ENCODE measurements at places on chromosomes 11 and 22.

DNA sequence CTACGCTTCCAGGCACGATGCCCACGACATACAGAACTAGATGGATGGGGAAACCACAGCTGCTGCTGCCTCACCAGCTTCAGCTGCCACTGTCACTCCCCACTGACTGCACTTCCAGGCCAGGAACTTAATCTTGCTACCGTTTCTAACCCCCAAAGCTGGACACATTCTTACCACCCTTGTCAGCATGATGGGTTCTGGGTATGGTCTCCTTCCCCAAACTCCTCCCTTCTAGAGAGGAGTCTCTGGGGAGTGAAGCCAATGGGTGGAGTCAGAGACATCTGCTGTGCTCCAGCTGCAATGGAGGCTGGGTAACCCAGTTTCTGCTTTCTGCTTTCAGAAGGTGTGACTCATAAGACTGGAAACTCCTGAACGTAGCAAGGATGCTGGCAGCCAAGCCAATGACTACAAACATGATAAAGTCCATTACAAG lies 87.0 kb upstream of the THY1 start:
- no peaks in the 10 kb centered on the region for H3K4me1 ChIP-seq
- H3K36me3 ChIP-seq = no peaks in the 10 kb centered on the region

GRCh38 chr22:19892257-19892879 lies 37.7 kb upstream of the GNB1L start:
- peak overlapping the region; percentile 41 for H3K4me3 ChIP-seq
- H3K27ac ChIP-seq = peak overlapping the region; percentile 100
- DNase-seq = peak; percentile 85
- H3K36me3 ChIP-seq = peaks cover 4% of the 10 kb centered on the region

- DNase-seq = no peak
- no peaks in the 10 kb centered on the region for H3K4me1 ChIP-seq
- no peak overlapping the region for H3K27ac ChIP-seq
Measured at GRCh38 chr11:79025622-79026021, 415.2 kb downstream of the TENM4 start.

GRCh38 chr11:23502389-23502788 lies 642.1 kb upstream of the CCDC179 start:
- no peaks in the 10 kb centered on the region for H3K27me3 ChIP-seq
- H3K4me1 ChIP-seq = no peaks in the 10 kb centered on the region
- DNase-seq = no peak
- no peaks in the 10 kb centered on the region for H3K36me3 ChIP-seq

DNA sequence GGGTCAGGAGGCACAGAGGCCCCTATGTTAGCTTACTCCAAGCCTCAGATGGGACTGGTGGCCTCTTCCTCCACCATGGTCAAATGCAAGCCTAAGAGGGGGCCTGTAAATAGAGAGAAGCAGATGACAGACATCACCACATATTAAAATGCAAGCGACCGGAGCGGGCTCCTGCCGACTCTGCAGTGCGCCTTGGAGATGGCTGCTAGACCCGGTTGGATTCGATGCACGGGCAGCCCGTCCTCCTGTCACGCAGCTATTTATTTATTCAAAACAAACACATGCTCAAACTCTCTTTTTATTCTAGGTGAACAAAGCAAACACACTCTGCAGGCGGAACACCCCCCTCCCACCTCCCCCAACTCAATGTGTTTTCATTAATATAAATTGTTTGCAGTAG lies 208.0 kb downstream of the DSCAML1 start:
- H3K4me1 ChIP-seq = no peaks in the 10 kb centered on the region
- no peaks in the 10 kb centered on the region for H3K36me3 ChIP-seq
- H3K4me3 ChIP-seq = no peak overlapping the region
- DNase-seq = no peak

DNA sequence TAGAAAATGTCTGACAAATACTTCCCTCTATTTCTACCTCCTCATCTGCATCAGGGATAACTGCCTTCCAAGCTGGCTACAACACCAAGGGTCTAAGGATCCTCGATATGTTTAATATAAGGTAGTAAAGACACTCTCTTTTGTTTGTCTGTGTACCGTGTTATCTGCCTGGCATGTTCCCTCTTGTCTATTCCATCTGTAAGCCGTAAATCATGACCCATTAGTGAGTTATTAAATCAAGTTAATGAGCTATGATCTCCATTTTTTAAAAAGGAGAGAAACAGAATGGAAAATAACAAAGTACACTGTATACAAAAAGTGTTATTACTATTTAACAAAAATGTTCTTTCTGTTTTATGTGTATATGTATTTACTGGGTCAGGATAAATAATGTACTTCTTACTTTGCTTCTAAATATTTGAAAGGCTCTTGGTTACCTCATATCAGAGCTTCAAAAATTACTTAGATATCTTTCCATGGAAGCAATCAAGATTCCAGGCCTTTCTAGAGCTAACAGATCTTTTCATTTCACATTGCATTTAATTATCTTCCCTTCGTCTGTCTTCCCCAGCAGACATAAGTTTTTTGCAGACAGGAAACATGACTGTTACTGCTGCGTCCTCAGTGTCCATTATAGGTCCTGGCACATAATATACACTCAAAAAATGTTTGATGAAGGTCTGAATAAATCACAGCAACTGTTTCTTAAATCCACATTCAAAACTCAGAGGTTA lies 342.6 kb upstream of the CCDC90B start:
- no peak overlapping the region for H3K4me3 ChIP-seq
- H3K36me3 ChIP-seq = no peaks in the 10 kb centered on the region
- H3K4me1 ChIP-seq = no peaks in the 10 kb centered on the region

DNA sequence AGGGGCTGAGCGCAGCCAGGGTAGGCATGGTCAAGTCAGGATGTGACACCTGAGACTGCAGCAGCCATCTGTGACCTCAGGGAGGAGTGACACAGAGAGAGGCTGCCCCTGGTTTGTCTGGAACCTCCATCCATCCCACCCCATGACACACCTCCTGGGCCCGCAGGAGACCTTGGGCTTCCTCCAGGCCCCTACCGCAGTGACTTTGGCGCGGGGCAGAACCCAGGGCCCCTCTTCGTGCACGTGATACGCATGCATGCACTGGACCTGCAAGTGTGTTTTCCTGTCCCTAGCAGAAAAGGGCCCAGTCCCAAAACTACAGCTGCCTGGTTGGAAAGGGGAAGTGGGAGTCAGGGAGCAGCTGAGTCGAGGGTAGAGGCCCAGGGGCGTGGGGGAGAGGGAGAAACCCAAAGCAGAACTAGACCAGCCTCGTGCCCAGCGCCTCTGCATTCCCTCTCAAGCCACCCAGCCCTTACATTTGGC lies 7.9 kb upstream of the CYTH4 start:
- H3K27ac ChIP-seq = no peak overlapping the region
- no peak overlapping the region for H3K4me3 ChIP-seq
- peaks cover 14% of the 10 kb centered on the region for H3K27me3 ChIP-seq
- no peaks in the 10 kb centered on the region for H3K36me3 ChIP-seq

DNA sequence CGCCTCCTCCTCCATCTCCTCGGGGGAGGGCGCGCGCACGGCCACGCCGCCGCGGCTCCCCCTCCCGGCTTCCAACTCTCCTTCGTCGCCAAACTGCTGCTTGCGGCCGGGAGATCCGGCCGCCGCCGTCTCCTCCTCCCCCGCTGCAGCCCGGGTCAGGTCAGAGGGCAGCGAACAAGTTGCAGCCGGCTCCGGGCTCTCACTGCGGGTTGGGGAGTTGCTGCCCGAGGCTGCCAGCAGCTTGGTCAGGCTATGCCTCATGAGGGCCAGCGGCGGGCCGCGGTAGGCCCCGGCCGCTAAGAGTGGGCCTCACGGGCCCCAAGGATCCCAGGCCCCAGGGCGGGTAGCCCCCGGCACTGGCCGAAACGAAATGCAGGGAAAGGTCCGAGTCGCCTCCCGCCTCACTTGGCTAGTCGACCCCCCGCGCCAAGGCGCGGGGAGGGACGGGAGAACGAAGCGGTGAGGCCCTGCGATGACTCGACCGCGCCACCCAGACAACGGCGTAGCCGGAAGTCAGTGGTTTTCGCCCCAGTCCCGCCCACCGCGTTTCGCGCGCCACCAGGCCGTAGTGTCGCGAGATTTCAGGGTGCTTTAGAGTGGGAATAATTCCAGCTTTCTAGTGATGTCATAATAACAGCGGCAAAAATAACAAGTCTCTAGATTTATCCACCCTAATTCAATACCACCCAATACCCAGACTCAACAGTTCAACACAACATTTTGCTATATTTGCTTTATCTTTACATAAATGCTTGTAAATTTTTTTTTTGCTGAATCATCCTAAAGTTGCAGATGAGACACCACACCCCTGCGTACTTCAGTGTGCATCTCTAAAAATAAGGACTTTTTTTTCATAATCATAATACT lies at the start of gene CREBZF:
Gene CREBZF, minus strand, starts transcription at position 515 of the 867 bp plus-strand sequence. Its CDS starts 254 bp downstream, at position 261.
- peak; percentile 94 for DNase-seq
- H3K36me3 ChIP-seq = peaks cover 40% of the 10 kb centered on the region
- H3K27ac ChIP-seq = peak within 1 kb of the TSS; percentile 99
- peak within 1 kb of the TSS; percentile 75 for H3K4me3 ChIP-seq
- H3K4me1 ChIP-seq = peaks cover 43% of the 10 kb centered on the region
- H3K27me3 ChIP-seq = no peaks in the 10 kb centered on the region

- DNase-seq = no peak
- no peaks in the 10 kb centered on the region for H3K4me1 ChIP-seq
- H3K36me3 ChIP-seq = no peaks in the 10 kb centered on the region
- H3K27me3 ChIP-seq = peaks cover 7% of the 10 kb centered on the region
- no peak overlapping the region for H3K4me3 ChIP-seq
Measured at GRCh38 chr22:38881997-38882879, 10.2 kb upstream of the CBX6 start.

DNA sequence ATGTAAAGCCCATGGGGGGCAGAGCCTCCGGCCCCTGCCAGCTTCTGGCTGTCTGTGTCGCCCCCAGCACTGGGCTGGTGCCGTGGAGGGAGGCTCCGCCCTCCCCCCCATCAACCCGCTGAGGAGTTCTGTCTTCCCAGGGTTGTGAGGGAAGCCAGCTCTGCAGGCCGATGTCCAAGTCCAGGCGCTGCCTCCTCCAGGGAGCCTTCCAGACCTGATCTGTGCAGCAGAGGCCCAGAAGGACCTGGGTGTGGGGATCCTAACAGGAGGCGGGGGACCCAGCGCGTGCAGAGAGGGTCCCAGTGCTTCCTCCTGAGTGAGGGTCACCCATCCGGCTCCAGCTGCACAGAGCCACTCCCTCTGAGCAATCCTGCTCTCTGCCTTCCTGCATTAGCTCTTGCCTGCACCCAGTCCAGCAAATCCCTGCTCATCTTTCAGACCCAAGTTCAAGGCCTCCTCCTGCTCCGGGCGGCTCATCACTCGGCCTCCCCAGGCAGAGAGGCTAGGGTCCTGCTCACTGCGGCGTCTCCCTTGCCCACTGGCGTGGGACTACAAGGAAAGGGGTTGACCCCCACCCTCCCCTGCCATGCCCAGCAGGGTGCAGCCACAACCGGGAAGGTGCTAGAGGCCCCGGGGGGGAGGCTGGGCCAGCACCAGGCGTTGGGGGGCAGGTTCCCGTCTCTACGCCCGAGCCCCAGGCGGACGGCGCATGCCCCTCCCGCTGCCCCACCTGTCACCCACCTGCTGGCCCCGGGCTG lies 16.4 kb downstream of the PRR33 start:
- H3K4me3 ChIP-seq = no peak overlapping the region
- no peaks in the 10 kb centered on the region for H3K36me3 ChIP-seq
- DNase-seq = no peak
- no peaks in the 10 kb centered on the region for H3K4me1 ChIP-seq
- no peak overlapping the region for H3K27ac ChIP-seq

DNA sequence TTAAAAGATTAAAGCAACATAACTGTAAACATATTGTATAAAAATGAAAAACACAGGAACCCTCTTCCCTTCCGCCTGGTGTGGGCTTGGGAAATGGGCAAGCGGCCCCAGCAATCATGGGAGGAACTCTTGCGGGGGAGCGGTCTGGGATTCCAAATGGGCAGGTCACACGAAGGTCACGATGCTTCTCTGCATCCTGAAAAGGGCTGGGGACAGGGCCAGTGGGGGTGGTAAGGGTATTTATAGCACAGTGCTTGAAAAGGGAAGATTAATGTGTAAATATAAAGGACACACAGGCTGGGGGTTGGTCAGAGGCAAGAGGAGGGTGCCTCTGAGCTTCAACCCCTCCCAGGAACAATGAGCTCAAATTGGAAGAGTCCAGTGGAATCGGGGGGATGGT lies 46.9 kb upstream of the OR4B1 start:
- DNase-seq = no peak
- H3K4me1 ChIP-seq = peaks cover 17% of the 10 kb centered on the region
- no peaks in the 10 kb centered on the region for H3K27me3 ChIP-seq
- no peak overlapping the region for H3K4me3 ChIP-seq
- H3K27ac ChIP-seq = no peak overlapping the region
- no peaks in the 10 kb centered on the region for H3K36me3 ChIP-seq

- H3K4me1 ChIP-seq = no peaks in the 10 kb centered on the region
- H3K4me3 ChIP-seq = no peak overlapping the region
- DNase-seq = no peak
Measured at GRCh38 chr11:14179116-14179820, 179.7 kb downstream of the RRAS2 start.

- no peak for DNase-seq
- no peaks in the 10 kb centered on the region for H3K27me3 ChIP-seq
- no peak overlapping the region for H3K4me3 ChIP-seq
- no peaks in the 10 kb centered on the region for H3K4me1 ChIP-seq
- H3K36me3 ChIP-seq = no peaks in the 10 kb centered on the region
Measured at GRCh38 chr22:48356731-48357130, 1470.9 kb downstream of the BRD1 start.

- H3K27ac ChIP-seq = no peak overlapping the region
- no peaks in the 10 kb centered on the region for H3K27me3 ChIP-seq
- no peak for DNase-seq
- no peaks in the 10 kb centered on the region for H3K4me1 ChIP-seq
- peaks cover 9% of the 10 kb centered on the region for H3K36me3 ChIP-seq
Measured at GRCh38 chr11:107301878-107302277, 155.7 kb downstream of the CWF19L2 start.

- H3K27me3 ChIP-seq = no peaks in the 10 kb centered on the region
- no peak overlapping the region for H3K27ac ChIP-seq
- no peak for DNase-seq
- H3K36me3 ChIP-seq = peaks cover 38% of the 10 kb centered on the region
- no peak overlapping the region for H3K4me3 ChIP-seq
- H3K4me1 ChIP-seq = no peaks in the 10 kb centered on the region
Measured at GRCh38 chr11:20452585-20452984, 65.1 kb downstream of the PRMT3 start.

DNA sequence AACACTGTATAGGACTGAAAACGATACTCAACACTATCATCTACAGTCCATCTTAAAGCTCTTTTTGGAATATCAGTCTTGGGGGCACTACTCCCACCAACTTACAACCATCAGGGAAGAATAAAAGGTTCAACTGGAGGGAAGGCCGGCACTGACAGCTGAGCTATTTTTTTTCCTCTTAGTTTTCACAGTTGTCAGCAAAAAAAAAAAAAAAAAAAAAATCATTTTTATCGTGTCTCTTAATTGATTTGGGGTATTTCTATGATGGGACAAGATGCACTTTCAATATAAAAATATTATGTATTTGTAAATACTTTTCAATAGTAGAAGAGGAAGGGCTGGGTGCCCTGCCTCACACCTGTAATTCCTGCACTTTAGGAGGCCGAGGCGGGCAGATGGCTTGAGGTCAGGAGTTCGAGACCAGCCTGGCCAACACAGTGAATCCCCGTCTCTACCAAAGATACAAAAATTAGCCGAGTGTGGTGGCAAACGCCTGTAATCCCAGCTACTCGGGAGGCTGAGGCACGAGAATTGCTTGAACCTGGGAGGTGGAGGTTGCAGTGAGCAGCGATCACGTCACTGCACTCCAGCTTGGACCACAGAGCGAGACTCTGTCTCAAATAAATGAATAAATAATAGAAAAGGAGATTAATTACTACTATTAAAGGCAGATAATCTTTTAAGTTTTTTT lies 1.5 kb downstream of the KIF18A start:
- H3K4me1 ChIP-seq = peaks cover 54% of the 10 kb centered on the region
- peak overlapping the region; percentile 93 for H3K27ac ChIP-seq
- no peak for DNase-seq
- no peaks in the 10 kb centered on the region for H3K27me3 ChIP-seq
